CD4-positive, alpha-beta T cell treated with Interferon gamma for 1 hour (primary cell): ENCODE measurements at places on chromosomes 4 and X.

GRCh38 chr4:114547340-114548134, 51.1 kb upstream of the UGT8 start:
- DNase-seq = no peak

GRCh38 chrX:6120329-6120728, 108.3 kb downstream of the NLGN4X start:
- no peak for DNase-seq

DNA sequence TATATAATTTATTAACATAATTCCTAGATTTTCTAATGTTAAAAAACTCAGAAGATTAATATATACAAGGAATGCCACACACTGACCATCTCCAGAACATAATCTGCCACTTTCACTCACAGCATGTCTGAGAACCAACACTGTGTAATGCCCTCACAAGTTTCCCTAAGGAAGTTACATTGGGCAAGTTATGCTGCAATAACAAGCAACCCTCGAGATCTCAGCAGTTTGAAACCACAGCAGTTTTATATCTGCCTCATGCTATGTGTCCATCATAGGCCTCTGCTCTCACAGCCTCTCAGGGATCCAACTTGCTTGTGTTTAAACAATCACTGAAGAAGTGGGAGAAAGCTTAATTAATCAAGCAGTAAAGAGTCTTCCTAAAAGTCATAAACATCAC, 250.0 kb upstream of the SLC7A11 start:
- DNase-seq = no peak

DNA sequence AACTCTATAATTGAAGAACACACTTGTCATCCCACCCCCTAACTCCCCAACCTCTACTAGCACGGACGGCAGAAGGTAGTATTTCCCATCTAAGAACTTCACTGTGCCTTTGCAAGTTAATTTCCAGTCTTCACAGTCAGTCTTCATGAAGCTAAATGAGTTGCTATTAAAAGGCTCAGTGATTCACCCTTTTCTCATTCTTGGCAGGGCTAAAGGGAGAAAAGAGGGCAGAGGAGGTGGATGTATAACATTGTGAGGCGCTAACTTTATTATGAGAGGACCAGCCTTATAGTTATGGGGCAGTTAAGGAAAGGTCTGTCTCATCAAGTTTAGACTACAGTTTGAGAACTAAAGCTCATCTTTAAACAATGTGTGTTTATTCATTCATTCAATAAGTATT, 161.0 kb upstream of the S100G start:
- DNase-seq = no peak

- no peak for DNase-seq
Measured at GRCh38 chrX:129980540-129981199, 1.8 kb upstream of the BCORL1 start.

- DNase-seq = peak; percentile 49
Measured at GRCh38 chrX:2767631-2768455, 16.0 kb downstream of the XG start.

GRCh38 chr4:10140866-10141759, 24.5 kb upstream of the WDR1 start:
- no peak for DNase-seq

DNA sequence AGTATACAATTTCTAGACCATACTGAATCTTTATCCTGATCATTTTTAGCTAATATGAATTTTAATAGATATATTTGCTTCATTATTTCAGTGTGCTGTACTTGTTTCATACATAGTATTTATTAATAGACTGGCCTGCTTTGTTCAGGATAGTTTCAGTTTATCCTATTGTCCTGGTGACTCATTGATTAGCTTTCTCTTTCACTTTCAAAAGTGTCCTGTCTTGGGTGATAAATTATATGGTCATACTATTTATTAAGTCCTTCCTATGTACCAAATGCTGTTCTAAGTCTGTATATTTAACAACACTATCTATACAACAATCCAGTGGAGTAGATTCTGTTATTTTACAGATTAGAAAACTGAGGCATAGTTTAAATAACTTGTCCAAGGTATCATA, 153.8 kb upstream of the RAPGEF2 start:
- no peak for DNase-seq

- DNase-seq = no peak
Measured at GRCh38 chr4:24777536-24778463, 17.6 kb upstream of the SOD3 start.

DNA sequence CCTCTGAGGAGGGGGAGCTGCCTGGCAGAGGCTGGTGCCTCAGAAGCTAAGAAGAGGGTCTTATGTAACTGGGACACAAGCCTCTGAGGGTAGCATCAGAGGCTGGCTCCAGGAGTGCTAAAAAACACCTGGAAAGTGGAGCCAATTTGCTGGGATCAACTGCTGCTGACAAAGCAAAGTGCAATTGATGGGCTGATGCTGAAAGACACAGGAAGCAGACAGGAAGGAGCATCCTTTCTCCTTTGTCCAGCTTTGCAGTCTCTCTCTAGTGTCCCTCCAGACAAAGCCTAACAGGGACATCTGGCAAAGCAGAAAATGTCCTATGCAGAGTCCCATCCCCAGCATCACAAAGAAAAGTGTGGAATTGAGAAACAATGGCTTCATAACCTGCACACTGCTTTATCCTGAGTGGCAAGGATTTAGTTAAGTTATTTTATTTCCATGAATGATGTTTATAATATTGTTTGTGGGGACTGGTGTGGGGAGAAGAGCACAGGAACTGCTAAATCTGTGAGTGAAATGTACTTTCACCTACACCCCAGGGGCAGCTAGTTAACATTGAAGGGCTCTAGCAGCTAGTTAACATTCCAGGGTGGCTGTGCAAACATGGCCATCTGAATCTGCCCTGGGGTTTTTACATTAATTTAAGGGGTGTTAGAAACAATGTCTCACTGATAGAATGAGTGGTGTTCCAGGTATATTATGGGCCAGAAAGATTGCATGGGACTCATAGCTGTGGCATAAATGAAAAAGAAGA, 25.6 kb upstream of the MBTPS2 start:
- DNase-seq = no peak

DNA sequence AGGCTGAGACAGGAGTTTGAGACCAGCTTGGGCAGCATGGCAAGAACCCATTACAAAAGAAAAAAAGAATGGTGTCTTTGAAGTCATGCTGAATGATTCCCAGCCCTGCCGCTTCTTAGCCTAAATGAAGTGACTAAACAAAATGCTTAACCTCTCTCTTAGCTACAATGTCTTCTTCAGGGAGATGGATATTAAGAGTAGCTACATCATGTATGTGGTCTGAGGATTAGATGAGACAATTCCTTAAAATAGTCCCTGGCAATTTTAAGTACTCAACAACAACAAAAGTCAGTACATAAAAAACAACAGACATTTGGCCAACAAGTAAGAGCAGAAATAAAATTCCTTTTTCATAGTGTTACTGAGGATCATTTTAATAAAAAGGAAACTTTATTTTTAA, 64.3 kb upstream of the COX18 start:
- no peak for DNase-seq

DNA sequence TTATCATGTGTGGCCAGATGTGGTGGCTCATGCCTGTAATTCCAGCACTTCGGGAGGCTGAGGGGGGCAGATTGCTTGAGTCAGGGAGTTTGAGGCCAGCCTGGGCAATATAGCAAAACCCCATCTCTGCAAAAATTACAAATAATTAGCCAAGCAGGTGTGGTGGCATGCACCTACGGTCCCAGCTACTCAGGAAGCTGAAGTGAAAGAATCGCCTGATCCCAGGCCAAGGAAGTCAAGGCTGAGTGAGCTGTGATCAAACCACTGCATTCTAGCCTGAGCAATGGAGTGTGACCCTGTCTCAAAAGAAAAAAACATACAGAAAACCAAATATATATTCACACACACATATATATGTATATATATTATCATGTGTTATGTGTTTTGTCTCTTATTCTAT, 15.0 kb downstream of the APELA start:
- DNase-seq = no peak

- peak; percentile 77 for DNase-seq
Measured at GRCh38 chr4:153651587-153651986, 32.5 kb upstream of the TLR2 start.

DNA sequence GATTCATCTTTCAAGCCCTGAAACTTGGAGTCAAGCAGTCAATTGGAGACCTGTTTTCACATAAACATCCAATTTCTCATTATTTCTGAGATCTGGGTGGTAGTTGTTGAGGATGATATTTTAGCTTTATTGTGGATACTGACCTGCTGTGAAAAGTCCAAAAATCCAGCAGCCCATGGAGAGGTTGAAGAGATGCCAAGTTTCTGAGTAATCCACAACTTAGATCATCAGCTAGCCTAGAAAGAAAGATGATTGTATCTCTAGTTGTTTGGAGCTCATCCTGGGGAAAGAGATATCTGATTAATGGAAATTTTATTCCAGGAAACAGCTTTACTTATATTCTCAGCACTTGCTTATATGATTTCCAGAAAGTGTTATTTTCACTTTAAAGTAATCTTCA, 48.6 kb upstream of the DCX start:
- DNase-seq = no peak

- no peak for DNase-seq
Measured at GRCh38 chrX:138718941-138719340, 7.4 kb upstream of the FGF13 start.

DNA sequence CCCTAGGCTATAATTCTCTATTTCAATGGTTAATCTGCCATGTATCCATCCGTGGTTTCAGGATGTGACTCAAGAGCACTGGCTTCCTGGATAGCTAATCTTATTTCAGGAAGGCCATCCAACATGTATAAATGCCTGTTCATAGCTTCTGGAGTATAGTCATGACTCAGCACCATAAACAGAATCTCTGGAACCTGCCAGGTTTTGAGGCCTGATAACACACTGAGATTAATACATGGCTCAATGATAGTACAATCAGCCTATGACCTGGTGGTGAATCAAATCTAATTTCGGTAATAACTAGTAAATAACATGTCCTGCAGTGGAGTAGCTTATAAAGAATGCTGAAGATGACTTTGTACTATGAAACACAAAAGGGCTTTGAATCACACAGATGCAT, 5.7 kb upstream of the IL13RA2 start:
- no peak for DNase-seq

- DNase-seq = no peak
Measured at GRCh38 chrX:68396953-68397352, 36.3 kb downstream of the OPHN1 start.

DNA sequence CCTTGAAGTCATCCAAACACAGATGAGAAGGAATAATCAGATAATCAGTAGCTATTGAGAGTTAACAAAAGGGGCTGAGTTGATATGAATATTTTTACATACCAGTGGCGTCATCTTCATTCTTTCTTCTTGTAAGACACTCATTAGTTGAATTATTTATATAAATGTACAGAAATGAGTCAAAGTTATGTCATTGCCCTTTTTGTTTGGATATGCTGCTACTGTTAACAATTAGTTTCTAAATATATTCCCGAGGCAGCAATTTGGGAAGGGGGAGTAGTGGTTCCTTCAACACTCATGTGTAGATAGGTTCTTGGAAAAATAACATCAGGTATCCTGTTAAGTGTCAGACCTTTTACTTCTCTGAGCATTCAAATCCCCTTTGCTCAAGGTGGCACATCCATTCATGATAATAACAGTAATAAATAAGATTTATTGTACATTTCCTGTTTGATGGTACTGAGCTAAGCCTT, 436.6 kb downstream of the SPRY1 start:
- DNase-seq = no peak

DNA sequence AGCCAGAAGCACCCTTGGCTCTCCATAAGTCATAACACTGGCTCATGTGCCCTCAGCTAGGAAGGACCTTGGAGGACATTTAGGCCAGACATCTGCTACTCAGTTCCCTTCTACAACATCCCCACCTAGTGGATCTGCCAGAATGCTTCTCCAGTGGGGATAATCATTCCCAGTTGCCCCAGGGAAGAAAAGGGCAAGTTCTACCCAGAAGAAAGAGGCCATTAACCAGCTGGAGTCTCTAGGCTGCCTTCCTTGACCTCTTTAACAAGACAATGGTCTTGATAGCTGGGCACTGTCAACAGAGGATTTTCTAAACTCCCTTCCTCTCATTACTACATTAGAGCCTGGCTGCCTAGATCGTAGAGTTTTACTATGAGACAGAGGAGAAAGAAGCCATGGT, 42.0 kb downstream of the LGI2 start:
- DNase-seq = no peak

DNA sequence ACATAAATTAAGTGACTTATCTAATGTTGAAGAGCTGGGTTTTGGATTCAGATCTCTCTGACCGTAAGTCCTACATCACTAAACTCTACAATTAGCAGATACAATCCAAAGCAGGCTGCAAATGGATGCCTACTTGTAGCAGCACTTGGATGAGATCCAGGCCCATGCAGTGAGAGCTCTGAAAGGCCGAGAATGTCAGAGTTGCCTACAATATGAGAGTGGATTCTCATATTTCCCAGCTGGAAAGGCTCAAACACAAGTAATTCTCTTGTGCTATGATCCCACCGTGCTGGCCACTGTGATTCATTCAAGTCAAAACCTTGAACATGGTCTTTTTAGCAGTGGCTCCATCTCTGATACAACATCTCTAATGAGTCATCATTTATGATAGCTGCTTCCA, 125.4 kb upstream of the CHRDL1 start:
- DNase-seq = no peak

DNA sequence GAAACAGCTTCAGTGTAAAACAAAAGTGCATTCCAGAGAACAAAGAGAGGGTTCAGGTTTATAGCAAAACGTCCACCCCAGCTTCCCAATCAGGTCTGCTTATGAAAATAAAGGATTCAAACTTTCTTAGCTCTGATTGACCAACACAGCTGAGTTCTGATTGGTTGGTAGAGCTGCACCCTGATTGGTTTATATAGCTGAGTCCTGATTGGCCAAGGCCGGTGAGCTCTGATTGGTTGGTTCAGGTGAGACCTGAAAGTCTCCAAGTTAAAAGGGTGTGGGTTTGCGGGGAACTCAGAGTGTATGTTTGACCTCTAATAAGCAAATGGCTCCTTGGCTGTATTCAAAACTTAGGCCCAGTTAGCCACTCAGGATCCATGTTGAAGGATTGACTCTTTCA, 20.9 kb downstream of the CLRN2 start:
- DNase-seq = no peak

GRCh38 chrX:48645669-48646068, 37.9 kb upstream of the WAS start:
- DNase-seq = no peak

GRCh38 chrX:152861116-152861515, 30.3 kb downstream of the NSDHL start:
- no peak for DNase-seq

DNA sequence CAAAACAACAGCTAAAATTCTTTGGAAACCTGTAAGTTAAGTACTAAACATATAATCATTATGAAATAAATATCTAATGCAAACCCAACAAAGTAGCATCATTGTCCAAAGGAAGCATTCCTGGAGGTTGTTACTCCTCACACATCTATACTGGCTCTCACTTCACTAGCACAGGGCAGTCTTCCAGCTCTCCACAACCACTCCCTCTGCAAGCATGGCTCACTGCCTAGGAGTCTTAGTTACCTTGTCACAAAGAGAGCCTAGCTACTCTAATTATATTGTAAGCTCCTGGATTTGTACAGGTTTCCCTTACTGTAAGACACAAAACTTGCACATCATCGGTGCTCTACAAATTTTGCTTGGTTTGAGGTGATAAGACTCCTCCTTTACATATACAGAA, 76.1 kb downstream of the AMMECR1 start:
- no peak for DNase-seq

- DNase-seq = peak; percentile 68
Measured at GRCh38 chr4:169612871-169613859, 782 bp upstream of the NEK1 start.

GRCh38 chr4:7213807-7214206, 21.5 kb downstream of the SORCS2 start:
- DNase-seq = no peak
